ENCODE measurements at places on chromosomes 12 and 14.

- DNase-seq = no peak
Measured at GRCh38 chr14:21965042-21965441, 291.4 kb upstream of the OR4E1 start.

- no peak for DNase-seq
Measured at GRCh38 chr14:36068777-36069534, 107.6 kb downstream of the PTCSC3 start.

- DNase-seq = no peak
Measured at GRCh38 chr12:7483343-7483742, 20.2 kb downstream of the CD163 start.

DNA sequence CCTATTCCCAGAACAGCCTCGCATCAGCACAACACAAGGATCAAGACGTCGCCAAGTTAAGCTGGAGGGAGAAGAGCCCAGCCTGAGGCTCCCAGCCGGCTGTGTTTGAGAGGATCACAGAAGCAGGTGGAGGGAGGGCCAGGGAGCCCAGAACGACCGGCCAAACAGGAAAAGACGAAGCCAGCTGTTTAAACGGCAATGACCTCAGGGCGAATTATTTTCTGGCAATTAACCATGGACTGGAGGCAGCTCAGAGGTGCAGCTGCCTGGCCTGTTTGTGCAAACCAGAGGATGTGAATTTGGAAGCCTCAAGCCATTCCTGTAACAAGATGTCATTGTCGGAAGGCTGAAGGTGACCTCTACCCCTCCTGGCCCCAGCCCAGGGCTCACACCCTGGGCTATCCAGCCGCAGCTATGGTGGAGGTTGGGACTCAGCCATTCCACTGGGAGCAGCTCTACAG is 175.8 kb upstream of the PRMT8 start:
- DNase-seq = peak; percentile 77

DNA sequence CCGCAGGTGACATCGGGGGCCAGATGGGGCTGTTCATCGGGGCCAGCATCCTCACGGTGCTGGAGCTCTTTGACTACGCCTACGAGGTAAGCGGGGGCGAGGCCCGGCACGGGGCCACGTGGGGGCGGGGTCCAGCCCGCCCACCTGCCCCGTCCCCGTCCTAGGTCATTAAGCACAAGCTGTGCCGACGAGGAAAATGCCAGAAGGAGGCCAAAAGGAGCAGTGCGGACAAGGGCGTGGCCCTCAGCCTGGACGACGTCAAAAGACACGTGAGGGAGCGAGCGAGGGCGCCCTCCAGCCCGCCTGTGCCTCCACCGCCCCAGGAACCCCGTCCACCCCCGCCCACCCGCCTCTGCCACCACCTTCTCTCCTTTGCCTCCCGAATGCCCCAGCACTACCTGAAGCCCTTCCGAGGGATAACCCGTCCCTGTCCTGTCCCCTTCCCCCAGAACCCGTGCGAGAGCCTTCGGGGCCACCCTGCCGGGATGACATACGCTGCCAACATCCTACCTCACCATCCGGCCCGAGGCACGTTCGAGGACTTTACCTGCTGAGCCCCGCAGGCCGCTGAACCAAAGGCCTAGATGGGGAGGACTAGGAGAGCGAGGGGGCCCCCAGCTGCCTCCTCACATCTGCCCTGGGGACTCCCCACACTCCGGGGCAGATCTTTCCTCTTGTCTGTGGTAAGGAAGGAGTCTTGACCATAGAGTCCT is 3.9 kb upstream of the SMARCD1 start:
- DNase-seq = no peak
